ENCODE measurements at places on chromosomes 16 and 17.

DNA sequence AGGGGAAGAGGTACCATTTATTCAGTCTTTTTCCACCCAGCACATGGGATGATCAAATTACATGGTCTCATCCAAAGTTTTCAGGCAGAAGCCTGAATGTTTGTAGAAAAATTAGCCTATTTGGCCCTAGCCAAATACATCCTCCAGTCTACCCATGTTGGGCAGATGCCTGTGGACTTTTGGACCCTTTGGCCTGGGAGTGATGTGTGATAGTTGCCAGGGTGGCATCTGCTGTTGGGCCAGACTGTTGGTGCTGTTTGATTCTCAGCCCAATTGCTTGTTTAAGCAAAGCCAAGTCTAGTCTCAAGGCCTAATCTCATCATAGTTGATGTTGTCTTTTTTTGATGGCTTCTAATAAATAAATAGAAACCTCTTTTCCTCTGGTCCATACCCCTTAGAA is 419.0 kb downstream of the CDH13 start:
- no peak for DNase-seq

DNA sequence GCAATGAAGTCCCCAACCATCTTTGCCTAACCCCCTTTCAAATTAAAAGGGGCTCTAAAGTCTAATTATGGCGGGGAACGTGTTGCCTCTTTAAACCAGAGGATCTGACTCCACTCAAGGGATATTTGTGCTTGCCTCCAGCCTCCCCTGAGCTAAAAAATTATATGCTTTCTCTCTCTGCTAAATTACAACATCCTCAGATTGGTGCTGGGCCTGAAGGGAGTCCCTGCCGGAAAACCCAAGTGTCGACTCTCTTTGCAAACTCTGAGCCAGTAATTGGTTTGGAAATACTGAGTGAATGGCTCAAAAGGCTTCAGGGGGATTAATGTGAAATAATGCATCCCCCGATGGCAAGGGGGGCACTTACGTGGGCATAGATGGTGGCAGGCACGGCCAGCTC is 208.5 kb upstream of the TNRC6C start:
- no peak for DNase-seq

DNA sequence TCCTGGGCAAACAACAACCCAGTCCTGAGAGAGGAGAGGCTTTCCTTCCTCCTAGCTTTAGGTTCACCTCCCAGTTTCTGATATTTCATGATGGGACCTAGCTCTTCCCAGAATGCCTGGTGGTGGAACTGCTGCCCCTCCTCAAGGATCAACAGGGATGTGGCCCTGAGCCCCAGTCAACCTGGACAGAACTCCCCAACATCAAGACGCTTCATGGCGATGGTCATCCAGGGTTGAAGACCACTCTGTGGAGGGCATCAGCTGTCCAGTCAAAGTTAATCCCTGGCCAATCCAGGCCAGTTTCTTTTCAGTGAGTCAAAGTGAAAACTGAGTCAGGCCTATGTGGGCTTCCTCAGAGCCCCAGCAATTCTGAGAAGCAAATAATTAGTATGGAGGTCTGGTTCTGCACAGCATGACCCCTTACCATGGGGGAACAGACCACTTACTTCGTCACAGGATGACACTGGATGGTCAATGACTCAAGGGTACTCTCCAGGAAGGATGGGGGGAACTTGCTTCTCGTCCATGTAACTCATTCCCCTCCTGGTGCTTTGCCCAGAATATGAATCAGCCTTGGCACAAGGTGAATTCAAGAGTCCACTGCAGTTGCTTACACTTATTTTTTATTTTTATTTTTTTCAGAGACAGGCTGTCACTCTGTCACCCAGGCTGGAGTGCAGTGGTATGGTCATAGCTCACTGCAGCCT is 14.7 kb upstream of the XYLT2 start:
- DNase-seq: no peak

DNA sequence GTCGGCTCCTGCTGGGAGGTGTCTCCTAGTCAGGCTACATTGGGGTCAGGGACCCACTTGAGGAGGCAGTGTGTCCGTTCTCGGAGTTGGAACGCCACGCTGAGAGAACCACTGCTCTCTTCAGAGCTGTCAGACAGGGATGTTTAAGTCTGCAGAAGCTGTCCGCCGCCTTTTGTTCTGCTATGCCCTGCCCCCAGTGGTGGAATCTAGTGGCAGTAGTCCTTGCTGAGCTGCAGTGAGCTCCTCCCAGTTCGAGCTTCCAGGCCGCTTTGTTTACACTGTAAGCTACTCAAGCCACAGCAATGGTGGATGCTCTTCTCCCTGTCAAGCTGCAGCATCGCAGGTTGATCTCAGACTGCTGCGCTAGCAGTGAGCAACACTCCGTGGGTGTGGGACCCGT is 36.0 kb downstream of the ITFG1 start:
- no peak for DNase-seq

DNA sequence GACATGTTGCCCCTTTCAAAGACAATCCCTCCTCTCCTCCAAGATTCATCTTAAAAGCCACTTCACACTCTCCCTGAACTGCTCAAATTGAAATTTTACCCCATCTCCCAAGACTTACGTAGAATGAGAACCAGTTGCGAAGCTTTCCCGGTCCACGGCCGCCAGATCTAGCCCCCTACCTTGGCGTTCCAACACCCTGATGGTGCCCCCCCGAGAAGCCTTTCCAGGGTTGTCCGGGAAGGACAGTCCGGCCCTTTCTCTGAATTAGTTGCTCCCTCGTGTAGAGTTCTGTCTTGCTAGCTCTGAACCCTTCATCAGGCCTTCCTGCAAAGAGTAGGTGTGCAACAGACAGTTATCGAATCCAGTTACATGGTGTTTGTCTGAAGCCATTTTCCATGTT is 60.0 kb upstream of the DNAH17 start:
- DNase-seq: no peak

- DNase-seq: no peak
Measured at GRCh38 chr16:20175358-20175757, 101.7 kb upstream of the GPR139 start.

GRCh38 chr17:57138956-57139576 is 54.0 kb downstream of the AKAP1 start:
- no peak for DNase-seq

DNA sequence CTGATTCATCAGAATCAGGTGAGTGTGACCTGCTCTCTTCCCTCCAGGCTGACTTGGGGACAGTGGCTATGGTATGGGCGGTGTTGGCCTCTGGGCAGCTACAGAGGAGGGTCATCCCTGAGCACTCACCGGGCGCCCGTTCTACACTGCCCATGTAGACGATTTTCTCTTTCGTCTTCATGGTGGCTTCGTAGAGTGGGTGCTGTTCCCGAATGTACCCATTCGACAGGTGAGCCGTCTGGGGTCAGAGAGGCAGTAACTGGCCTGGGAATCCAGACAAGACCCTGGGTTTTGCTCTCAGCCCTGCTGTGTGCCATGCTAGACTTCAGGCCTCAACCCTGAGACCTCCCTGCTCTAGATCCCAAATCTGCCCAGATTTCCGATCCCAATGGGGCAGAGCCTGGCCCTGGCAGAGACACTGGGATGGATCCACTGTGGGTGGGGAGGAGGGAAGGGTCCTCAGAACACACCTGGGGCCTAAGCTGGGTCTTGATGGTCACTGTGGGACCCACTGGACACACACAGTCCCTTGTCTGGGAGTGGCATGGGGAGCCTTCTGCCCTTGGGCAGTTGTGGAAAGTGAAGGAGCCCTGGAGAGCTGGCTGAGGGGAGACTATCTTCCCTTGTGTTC is 13.2 kb downstream of the USP6 start:
- DNase-seq: no peak

DNA sequence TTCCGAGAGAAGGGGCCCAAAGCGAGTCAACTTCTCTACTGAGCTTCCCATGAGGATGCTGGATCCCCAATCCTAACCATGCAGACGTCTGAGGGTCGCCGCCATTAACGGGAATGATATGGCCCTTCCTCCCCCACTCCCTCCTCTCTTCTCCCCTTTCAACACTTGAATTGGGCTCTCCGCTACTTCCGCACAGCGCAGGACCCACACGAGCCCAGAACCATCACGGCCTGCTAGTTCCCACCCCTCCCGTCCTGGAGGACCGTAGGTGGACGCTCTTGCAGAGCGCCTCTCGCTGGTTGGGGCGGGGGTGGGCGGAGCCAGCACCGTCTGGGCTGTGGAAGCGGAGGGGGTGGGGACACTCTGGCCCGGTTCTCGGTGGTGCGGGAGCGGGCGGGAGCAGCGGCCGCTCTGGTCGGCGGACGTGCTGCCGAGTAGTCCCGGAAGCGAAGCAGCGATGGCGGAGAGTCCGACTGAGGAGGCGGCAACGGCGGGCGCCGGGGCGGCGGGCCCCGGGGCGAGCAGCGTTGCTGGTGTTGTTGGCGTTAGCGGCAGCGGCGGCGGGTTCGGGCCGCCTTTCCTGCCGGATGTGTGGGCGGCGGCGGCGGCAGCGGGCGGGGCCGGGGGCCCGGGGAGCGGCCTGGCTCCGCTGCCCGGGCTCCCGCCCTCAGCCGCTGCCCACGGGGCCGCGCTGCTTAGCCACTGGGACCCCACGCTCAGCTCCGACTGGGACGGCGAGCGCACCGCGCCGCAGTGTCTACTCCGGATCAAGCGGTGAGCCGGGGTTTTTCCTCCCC is at the start of gene UBE2Z:
Gene UBE2Z (plus strand): TSS at position 361 of the 797 bp plus-strand sequence. CDS start 97 bp downstream, at position 458.
- peak; percentile 91 for DNase-seq

DNA sequence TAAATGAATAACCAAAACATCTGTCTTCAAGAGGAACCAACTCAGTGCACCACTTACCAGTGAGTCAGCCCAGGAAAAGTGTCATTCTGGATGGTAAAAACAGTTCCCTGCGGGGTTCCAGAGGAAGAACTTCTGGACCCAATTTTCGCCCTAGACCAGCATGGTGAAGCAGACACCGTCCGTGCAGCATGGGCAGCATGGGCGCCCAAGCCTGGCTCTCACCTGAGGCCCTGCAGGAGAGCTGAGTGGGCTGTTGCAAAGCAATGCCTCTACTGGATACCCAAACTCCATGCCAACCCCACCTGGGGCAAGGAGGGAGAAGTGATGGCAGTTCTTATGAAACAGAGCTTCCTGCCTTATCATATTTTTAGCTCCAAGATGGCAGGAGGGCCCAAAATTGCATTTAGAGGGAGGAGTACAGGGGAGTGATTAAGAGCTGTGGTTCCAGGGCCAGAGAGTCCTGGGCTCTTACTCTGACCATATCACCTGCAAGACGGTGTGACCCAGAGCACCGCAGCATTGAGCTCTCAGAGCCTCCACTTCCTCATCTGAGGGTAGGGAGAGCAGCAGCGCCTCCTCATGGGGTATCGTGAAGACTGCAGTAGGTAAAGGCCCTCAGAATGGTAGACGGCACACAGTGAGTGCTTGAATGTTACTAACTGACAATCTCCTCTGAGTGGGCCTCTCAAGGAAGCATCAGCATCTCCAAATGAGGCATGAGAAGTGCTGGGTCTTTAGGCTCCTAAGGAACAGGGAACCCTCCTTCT is 16.6 kb upstream of the INPP5K start:
- DNase-seq: no peak

DNA sequence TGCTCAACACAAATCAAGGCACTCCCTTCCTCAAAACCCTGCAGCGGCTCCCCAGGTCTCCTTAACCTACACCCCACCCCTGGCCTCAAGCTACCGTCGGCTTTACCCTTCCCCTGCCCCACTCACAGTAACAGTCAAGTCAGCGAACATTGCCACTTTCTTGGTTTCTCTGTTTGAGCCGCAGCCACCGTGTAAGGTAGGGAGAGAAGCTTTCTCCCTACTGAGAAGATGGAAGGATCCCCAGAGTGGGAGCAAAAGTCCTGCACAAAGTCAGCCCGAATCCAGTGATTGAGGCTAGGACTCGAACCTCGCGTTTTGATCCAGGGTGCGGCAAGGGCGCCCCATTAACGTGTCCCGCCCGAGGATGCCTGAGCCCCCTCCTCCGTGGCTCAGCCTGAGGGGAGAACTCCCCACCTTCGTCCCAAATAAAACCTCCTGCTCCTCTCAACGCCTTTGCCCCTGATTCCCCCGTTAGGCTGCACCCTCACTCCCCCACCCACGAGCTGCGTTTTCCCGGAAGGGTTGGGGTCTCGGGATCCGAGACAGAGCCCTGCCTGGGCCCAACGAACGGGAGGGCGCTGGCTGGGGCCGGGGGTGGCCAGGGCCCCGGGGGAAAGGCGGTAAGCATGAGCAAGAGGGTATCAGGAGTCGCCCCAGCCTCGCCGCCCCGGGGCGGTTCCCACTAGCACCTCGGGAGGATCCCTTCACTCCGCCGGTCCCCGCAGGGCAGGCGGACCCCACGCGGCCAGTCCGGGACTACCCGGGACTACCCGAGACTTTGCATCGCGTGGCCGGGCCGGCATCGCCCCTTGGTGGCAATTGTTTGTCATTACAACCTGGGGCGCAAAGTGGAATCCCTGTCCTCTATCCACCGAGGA is 9.9 kb upstream of the NAGS start:
- DNase-seq: no peak

GRCh38 chr16:78648517-78648916 is 549.1 kb downstream of the WWOX start:
- DNase-seq: no peak

DNA sequence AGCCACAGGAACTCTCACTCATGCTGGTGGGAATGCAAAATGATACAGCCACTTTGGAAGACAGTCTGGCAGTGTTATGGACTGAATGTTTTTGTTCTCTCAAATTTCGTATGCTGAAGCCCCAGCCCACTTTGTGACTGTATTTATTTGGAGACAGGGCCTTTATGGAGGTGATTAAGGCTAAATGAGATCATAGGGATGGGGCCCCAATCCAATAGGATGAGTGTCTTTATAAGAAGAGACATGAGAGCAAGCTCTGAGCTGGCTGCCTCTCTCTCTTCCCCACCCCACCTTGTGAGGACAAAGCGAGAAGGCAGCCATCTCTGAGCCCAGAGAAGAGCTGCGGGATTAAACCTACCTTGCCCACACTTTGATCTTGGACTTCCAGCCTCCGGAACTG is 21.9 kb upstream of the RAI1 start:
- DNase-seq: no peak

DNA sequence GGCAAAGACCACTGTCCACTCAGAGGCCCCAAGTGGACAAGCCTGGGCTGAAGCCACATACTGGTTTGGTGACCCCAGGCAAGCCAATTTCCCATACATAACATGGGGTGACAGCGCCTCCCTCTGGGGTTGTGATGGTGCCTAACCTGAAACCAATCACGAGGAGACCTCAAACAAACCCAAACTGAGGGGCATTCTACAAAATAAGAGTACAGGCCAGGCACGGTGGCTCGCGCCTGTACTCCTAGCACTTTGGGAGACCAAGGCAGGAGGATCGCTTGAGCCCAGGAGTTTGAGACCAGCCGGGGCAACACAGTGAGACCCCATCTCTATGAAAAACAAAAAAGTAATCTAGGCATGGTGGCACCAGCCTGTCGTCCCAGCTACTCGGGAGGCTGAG is 3.6 kb downstream of the P2RX5 start:
- no peak for DNase-seq

DNA sequence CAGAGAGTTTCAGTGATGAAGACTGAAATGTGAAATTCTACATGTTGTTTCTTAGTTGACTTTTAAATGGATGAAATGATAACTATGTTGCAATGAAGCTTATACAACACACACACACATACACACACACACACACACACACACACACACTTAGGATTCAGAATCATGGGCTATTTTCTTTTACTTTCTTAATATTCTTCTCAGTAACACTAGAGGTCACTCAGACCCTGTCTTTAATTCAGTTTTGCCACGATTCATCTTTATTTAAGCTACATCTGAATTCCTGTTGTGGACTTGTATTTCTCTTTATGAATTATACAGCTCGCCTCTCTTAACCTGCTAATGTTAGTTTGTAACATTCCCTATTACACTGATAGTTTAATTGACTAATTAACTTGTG is 109.6 kb upstream of the GOT2 start:
- DNase-seq: peak; percentile 4

GRCh38 chr16:79009896-79010295 is 590.6 kb downstream of the MAF start:
- no peak for DNase-seq

GRCh38 chr16:16112450-16113053 is 110.7 kb downstream of the ABCC6 start:
- no peak for DNase-seq

All from Panc1 (cell line).